Mammary epithelial cell (primary cell): ENCODE measurements at places on chromosomes 3 and 15. TPM values are rescaled to one million over a fixed set of nuclear protein-coding genes. Genes with fewer than 3 reads are reported as not detected.

MYEF2 gene
- polyA plus RNA-seq: 0.74 TPM

SYNPR gene
- not detected for polyA plus RNA-seq

IL17RB gene
- polyA plus RNA-seq: 0.18 TPM

SLC28A1 gene
- not detected for polyA plus RNA-seq

BCHE gene
- not detected for polyA plus RNA-seq

SH2D7 gene
- polyA plus RNA-seq: not detected
